Daoy (cell line): ENCODE measurements at places on chromosomes 1 and 21. TPM values are rescaled to one million over a fixed set of nuclear protein-coding genes. Genes with fewer than 3 reads are reported as not detected.

HES3 gene
- not detected in 2 replicates for total RNA-seq

FCRL6 gene
- not detected in 2 replicates for total RNA-seq

GOLT1A gene
- not detected in 2 replicates for total RNA-seq

DNA sequence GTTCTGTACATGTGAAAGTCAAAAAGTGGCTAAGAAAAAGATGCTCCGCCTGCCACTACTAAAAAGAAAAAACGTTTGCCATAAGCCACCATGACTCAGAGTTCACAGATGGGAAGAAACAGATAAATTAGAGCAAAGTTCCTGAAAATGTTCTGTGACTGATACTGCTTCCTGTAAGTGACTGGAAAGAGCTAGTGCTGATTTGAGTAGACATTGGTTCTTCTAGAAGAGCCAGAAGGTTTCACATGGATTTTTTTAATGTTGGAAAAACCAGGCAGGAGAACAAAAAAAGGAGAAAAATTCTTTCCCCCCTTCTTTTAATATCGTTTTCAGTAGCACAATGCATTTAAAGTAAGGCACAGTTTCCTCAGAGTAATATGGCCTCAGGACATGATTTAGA lies 221.4 kb downstream of the HLX start:
- DNase-seq, result peak; percentile 44

GRCh38 chr1:151312411-151312810 lies 14.8 kb downstream of the PI4KB start:
- no peak for DNase-seq

DNA sequence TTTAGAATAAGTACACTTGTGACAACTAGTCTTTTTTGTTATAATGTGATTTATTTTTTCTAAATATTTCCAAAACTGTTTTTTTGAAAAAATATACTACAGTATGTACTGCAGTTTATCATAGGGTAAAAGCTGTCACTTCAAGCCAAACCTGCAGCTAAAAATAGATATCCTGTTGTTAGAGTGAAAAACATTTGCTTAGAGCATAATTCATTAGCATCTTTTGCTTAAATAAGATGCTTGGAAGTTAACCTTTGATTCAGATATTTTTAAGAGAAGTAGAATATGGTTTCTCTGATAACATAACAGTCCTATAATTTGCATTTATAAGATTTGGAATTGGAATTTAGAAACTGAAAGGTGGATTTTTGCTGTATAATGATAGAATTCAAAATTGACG lies 21.5 kb downstream of the PRKACB start:
- no peak for DNase-seq

GRCh38 chr1:8028571-8028910 lies 2.4 kb upstream of the ERRFI1 start:
- DNase-seq, result no peak

DNA sequence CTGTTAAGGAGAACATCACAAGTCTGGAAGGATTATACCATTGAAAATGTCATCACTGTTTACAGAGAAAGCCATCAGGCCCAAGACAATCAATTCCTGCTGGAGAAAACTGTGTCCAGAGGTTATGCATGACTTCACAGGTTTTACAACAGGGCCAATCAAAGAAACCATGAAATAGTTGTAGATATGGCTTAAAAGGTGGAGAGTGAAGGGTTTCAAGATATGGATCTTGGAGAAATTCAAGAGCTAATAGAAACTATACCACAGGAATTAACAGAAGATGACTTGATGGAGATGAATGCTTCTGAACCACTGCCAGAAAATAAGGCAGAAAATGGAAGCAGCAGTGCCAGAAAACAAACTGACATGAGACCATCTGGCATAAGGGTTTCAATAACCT lies 30.2 kb downstream of the USP1 start:
- DNase-seq, result no peak

DNA sequence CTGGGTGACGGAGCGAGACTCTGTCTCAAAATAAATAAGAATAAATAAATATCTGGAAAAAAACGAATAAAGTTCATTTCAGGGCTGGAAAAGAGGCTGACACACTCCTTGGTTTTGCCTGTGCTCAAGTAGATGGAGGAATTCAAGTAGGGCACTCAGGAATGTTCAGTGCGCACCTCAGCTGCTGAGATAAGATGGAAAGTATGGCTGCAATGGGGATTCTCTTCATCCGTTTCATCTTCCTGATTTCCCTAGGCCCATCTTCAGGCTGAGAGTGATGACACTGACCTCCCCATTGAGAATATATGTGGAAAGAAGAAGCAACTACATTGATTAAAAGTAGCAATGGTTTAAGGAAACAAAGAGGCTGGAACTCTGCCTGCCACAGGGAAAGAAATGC lies 130.5 kb upstream of the ZNF644 start:
- DNase-seq, result no peak

- no peak for DNase-seq
Measured at GRCh38 chr1:44783697-44784093, 4.3 kb downstream of the BEST4 start.
